Stimulated activated CD4-positive, alpha-beta T cell treated with anti-CD3 and anti-CD28 coated beads, Interleukin-1b, Interleukin-23, amount 100 ng/mL, for 1 hour (primary cell): ENCODE measurements at places on chromosomes 11 and 22.

DNA sequence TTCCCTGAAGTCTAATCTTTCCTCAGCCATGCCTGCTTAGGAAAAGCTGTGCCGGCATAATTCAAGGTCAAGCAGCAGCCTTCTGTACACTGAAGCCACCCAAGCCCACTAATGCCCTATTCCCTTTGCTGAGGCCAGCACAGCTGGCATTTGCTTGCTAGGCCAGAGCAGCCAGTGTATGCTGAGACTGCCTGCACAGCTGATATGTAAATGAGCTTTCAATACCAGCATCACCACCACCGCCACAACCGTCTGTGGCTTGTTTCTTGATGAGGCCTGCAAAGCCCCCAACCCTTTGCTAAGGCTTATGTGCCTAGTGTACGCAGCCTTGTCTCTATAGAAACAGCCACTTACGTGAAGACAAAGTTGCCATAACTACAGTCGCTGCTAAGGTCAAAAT, 56.3 kb upstream of the TNRC6B start:
- no peak for DNase-seq

GRCh38 chr11:86623041-86623621, 49.3 kb downstream of the ME3 start:
- DNase-seq, result no peak

- no peak for DNase-seq
Measured at GRCh38 chr11:123719452-123719851, 22.0 kb downstream of the ZNF202 start.

DNA sequence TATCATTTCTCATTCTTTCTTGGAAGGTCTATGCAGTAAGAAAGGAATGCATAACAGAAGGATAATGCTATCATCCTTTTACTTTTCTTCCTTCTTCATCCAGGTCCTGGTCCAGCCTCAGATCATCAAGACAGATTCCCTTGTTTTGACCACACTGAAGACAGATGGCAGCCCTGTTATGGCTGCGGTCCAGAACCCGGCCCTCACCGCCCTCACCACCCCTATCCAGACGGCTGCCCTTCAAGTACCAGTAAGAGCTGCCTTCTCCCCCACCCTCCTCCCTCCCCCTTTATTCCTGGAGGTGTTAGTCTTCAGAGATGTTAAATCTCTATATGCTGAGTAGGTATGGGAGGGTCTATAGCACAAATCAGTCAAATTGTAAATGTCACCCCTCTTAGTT, 37.9 kb downstream of the SREBF2 start:
- DNase-seq, result no peak

DNA sequence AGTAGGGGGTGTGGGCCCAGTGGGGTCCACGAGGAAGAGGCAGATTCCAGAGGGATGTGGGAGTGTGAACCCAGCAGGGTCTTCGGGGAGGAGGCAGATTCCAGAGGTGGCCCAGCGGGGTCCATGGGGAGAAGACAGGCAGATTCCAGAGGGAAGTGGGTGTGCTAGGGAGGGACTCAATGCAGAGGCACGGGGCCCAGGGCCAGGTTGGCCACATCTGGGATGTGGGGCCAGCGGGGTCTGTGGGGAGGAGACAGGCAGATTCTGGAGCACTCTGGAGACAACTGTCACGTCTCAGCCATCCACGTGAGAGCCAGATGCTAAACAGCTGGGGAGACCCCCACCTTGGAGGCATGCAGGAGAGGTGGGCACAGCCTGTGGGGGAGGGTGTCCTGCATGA, 582.6 kb downstream of the TBC1D22A start:
- no peak for DNase-seq

- no peak for DNase-seq
Measured at GRCh38 chr11:10503221-10503620, 37.8 kb downstream of the RNF141 start.

- no peak for DNase-seq
Measured at GRCh38 chr11:85310479-85310878, 316.7 kb downstream of the DLG2 start.

GRCh38 chr11:115739146-115739545, 234.9 kb upstream of the CADM1 start:
- DNase-seq, result no peak

- no peak for DNase-seq
Measured at GRCh38 chr22:37940698-37941376, 12.6 kb downstream of the C22orf23 start.

DNA sequence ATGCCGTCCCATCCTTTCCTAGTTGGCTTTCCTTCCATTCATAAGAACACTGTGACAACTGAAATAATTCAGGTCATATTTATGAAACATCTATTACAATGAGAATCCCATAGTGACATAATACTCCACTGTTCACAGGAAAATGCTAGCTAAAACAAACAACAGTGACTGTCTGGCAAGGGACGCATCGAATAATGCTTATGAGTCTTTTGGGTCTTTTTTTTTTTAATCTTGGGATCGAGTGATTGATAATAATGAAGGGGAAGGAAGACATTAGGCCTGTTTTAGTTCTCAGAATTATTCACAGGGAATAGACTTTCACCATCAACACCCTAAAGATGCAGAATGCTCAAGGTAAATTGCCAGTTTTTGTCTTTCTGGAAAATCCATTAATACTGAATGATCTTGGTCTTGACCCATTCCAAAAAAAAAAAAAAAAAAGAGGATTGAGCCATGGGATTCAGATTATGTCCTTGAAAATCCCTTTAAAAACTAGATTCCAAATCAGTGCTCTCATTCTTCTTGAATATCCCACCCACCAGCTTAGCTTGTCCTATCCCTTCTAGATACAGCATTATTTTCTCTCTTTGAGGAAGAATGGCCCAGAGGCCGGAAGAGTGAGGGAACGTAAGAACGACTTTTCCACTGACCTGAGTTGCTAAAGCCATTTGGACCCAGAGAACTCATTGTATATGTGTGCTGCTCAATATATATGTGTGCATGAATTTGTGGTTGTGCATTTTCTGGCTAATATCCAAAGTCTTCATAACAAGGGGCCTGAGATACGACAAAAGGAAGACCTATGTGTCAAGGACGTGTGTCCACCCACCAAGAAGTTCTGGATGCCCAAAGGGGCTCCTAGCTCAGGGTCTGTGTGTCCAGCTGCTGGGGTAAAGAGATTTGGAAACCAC, 35.2 kb upstream of the CREB3L1 start:
- no peak for DNase-seq

DNA sequence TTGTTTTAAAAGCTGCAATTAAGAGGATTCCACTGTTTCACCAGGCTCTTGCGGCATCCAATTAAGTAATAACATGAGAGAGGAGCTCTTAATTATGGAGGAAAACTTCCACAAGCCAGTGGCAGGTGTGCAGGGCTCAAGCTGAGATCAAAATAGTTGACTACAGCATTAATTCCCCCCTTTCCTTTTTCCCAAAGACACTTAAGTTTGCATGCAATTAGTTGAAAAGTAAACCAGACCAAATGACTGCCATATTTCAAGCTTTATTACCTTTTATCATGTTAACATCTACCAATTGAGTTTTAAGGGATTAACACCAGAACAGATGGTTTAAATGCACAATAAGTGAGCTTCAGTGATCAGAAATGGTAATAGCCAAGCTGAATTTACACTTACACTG, 32.1 kb downstream of the FAM168A start:
- no peak for DNase-seq

DNA sequence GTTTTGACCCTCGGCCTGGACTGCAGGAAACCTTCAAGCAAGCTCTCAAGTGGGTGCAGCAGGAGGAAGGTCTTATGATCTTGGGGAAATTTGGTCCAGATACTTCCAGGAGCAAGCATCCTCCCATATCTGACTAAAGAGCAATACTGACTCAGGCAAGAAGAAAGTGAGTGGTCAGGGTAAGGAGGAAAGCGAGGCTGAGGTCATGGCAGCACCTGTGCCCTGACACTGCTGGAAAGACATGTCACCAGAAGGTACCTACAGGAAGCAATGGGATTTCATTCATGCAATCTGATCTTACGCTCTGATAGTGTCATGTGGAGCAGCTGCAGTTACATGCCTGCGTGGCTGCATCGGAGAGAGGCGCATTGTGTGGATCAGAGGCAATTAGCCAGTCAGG, 6.5 kb upstream of the TOP3B start:
- no peak for DNase-seq

DNA sequence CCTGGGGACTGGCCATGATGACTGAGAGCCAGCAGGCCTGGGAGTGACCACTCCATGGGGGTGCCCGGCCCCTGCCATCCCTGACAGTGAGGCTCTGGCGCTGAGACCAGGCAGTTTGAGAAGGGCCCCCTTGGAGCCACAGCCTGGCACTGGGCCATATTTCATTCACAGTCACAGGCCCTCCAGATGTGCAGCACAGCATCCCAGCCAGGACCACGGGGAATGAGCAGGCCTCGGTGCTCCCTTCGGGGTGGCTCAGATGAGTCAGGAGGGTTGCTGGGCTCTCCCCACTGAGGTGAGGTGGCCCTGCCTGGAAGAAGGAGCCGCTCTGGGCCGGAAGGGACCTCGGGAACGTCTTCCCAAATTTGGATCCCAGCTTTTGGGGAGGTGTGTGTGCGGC, 53.0 kb downstream of the GRAMD4 start:
- DNase-seq, result no peak

- no peak for DNase-seq
Measured at GRCh38 chr11:133228471-133229329, 303.6 kb downstream of the OPCML start.

GRCh38 chr11:44767421-44767820, 40.7 kb downstream of the TSPAN18 start:
- DNase-seq, result no peak

DNA sequence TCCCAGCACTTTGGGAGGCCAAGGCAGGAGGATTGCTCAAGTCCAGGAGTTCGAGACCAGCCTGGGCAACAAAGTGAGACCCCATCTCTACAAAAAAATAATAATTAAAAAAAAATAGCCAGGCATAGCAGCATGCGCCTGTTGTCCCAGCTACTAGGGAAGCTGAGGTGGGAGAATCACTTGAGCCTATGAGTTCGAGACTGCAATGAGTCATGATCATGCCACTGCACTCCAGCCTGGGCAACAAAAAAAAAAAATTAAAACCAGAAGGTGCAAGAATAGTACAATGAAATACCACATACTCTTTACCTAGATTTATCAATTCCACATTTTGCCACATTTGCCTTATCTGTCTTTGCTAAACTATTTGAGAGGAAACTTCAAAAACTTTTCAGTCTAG, 8.2 kb downstream of the DPF2 start:
- DNase-seq, result no peak

DNA sequence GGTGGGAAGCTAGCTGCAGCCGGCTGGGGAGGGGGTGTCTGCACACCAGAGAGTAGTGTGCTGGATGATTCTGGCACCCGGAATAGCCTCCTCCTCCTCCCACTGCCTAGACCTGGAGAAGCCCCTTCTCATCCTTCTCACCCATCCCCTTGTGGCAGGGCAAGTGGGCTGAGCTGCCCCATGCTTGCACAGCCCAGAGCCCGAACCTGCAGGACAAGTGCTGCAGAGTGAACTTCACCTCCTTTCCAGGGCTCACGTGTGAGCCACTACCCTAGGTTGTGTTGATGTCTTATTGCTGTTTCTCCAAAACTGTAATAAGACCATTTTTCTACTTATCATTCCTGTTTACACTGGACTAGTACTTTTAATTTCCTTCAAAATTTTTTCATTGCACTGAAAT, 56.1 kb upstream of the GLYATL1B start:
- no peak for DNase-seq

DNA sequence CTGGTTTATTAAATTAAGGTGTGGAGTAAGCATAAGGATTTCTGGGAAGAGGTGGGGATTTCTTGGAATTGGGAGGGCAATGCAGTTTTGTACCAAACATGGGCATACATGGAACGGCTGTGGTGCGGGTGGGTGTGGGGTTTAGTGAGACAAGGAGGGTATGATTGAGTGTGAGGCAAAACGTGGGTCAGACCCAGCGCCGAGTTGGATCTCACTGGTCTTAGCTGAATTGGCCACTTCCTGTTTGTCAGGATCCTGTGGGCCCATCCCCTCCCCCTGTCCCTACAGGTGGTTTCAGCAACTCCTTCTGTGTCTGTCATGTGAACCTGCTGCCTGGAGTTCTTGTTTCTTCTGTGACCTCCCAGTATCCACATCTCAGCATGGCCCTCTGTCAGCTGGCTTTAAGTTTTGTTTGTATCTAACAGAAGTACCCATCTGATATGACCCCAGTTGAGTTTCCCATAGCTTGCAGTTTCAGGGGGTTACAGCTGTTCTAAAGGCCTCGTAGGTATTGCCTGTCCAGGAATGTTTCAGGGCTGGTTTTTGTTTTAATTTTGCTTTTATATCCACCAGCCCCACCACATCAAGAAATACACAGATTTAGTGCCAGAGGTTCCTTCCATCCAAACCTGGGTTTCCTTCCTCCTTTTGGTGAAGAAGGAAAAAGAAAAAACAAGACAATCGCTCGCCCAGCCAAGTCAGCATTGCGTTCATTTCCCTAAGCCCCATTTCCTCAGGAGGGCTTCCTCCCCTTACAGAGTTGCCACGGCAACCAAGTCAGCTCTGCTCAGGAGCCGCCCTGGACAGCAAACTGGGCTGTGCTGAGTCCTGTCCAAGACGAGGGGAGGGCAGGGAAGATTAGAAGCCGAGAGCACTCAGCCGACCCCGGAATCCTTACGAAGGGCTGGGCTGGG, 6.0 kb downstream of the APOL1 start:
- DNase-seq, result no peak

- DNase-seq, result no peak
Measured at GRCh38 chr11:43021466-43021865, 290.3 kb upstream of the API5 start.

- DNase-seq, result no peak
Measured at GRCh38 chr11:85723088-85723487, 37.1 kb upstream of the CCDC89 start.

DNA sequence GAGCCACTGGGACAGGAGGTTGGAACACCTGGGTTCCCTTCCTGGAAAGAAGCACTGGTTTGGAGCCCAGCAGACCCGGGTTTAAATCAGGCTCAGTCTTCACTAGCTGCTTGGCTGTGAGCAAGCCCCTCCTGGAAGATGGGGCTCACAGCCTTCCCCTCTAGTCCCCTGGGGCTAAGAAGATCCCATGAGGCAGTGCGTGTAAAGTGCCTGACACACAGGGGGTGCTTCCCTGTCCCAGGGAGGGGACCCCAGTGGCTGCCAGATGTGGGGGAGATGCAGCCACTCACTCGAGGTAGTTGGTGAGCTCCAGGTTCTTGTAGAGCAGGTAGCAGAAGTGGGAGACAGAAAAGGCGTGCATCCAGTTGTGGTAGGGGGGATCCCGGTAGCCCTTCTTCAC, 93.2 kb downstream of the PDE2A start:
- DNase-seq, result no peak

- DNase-seq, result no peak
Measured at GRCh38 chr22:45731798-45732495, 60.3 kb downstream of the ATXN10 start.

DNA sequence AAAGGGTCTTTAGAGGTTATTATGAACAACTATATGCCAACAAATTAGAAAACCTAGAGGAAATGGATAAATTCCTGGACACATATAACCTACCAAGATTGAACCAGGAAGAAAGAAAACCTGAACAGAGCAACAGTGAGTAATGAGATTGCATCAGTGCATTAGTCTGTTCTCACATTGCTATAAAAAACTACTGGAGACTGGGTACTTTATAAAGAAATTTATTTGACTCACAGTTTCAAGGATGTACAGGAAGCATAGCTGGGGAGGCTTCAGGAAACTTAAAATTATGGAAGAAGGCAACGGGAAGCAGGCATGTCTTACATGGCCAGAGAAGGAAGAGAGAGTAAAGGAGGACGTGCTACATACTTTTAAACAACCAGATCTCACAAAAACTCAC, 70.8 kb upstream of the GNAZ start:
- DNase-seq, result no peak

- peak; percentile 53 for DNase-seq
Measured at GRCh38 chr22:50016988-50017700, 4.6 kb upstream of the IL17REL start.
